Activated CD8-positive, alpha-beta memory T cell treated with anti-CD3 and anti-CD28 coated beads for 1 hour (primary cell): ENCODE measurements at places on chromosomes 4 and X.

DNA sequence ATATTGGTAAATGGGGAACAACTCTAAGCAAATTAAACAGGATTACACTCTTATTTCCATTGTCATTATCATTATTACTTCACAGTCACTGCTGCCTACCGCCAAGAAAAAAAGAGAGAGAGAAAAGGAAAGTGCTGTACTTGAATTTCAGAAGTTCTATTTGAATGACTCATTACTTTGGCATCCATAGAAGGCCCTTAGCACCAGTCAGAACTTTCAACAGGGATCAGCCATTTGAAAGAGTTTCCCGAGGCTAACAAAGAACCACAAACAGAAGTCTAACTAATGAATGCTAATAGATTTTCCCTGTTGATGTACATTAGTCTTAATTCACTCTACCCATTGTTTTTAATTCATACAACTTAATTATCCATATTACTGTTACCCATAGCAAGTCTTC lies 116.3 kb downstream of the SHROOM4 start:
- DNase-seq, result no peak

GRCh38 chr4:182700362-182701160 lies 216.6 kb downstream of the DCTD start:
- DNase-seq, result no peak

- DNase-seq, result no peak
Measured at GRCh38 chr4:53461244-53461643, 83.8 kb downstream of the FIP1L1 start.

DNA sequence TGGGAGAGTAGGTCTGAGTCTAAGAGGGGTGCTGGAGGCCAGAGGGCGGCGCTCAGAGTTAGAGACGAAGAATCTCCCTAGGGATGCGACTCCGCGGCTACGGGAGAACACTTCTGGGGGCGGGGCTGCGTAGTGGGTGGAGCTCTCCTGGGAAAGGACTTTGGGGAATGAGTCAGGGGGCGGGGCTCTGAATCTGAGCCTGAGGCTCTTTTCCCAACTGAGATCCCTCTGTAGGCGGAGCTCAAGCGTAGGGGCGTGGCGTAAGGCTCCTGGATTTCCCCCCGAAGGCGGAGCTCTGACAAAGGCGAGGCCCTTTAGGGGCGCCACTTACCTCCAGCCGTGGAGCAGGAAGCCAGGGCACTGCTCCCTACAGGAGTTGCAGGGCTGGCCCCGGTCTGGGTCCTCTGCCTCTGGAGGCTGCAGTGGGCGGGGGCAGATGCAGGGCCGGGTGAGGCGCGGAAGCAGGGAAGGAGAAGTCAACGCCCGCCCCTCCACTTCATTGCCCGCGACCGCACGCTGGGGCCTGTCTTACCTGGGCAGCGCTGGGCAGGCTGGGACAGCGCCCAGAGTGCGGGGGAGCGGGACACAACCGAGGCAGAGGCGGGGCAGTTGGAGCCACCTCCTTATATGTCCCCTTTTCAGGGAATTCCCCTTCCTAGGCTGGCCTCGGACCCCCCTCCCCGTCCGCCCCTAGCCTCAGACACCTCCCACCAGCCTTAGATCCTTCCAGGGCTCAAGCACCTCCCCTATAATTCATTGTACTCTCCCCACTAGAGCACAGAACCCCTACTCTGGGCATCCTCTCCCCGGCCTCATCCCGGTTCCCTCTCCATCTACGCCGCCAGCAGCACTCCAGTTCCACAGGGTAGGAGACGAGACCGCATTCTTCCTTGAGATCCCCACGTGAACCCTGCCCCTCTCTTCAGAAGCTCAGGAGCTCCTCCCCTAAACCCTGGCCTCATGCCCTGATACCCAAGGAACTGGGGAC lies 1.6 kb downstream of the PRICKLE3 start:
- DNase-seq, result no peak

DNA sequence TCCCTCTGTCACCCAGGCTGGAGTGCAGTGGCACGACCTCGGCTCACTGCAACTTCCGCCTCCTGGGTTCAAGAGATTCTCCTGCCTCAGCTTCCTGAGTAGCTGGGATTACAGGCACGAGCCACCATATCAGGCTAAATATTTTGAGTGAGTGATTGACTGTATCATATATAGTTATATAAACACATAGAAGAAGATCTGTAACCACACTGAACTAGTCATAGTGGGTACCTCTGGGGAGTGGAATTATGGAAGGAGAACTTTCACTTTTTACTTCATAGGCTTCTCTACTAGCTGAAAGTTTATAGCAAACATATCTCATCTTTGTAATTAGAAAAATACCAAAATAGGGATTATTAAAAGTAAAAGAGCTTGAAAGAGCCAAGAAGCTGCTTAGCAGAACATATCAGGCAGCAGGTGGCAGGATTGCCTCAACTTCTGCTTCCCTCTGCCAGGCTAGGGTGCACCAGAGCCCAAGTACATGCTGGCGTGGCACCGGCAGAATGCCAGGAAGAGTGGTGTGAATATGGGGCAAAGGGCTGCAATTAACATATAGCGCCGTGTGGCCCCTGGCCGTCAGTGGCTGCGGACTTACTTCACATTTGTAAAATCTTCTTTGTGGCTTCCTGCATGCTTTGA lies 39.5 kb upstream of the CD40LG start:
- no peak for DNase-seq

DNA sequence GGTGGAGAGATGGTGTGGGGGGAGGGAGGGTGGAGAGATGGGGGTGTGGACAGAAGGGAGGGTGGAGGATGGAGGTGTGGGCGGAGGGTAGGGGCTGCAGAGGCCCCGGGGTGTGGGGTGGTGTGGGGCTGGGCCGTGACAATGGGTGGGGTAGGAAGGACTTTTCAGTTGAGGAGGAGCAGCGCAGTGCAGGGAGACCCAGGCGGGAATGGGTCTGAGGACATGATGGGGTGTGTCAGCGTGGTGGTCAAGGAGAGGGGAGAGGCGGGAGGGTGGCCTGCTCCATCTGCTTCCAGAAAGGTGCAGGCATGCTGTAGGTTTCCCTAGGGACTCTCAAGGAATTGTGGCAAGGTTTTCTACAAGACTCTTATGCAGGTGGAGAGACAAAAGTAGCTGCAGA lies 48.9 kb downstream of the RGS12 start:
- no peak for DNase-seq

DNA sequence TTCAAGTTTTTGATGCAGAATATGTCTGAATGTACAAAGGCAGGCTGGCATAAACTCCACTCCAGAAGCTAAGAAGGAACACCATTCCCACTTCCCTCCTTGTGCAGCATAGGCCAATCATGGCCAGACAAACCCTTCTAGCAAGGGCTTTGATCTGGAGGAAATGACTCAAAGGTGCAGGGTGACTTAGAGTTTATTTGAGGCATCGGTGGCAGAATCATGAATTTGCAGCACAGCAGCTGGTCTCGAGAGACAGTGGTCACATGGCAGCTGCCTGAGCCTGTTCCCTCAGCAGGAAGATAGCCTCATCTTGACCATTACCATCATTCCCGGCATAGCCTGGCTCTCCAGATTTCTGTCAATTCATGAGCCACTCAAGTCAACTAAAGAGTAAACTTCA lies 154.5 kb downstream of the ATP10D start:
- DNase-seq, result no peak

- no peak for DNase-seq
Measured at GRCh38 chr4:139763672-139764071, 98.1 kb downstream of the MGST2 start.

GRCh38 chr4:73869130-73870055 lies at the start of gene CXCL1:
Gene CXCL1 (plus strand): TSS chr4:73869393. CDS start chr4:73869471, 78 bp downstream.
- DNase-seq, result no peak

GRCh38 chr4:54165011-54165410 lies 64.1 kb upstream of the PDGFRA start:
- DNase-seq, result no peak

DNA sequence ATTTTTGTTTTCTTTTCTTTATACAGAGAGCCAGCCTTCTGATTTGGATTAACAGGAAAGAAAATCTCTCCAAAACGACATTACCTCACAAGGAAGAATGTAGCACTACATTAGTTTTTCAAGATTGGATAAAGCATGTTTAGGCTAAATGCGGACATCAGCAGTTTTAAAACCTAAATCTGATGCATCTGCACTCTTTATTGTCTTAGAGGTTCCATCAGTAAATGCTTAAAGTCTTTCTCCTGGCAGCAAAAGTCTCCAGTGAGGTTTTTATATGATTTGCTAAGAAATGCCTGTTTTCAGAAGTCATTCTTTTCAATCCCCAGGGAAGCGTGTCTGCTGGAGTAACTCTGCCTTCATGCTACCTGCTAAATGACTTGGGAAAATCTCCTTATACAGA lies 912.9 kb upstream of the INTU start:
- no peak for DNase-seq

GRCh38 chr4:55255179-55255578 lies 90.9 kb upstream of the SRD5A3 start:
- DNase-seq, result no peak

- no peak for DNase-seq
Measured at GRCh38 chrX:9911487-9911886, 55.7 kb upstream of the CLDN34 start.

GRCh38 chrX:71917621-71918343 lies 7.1 kb downstream of the NHSL2 start:
- DNase-seq, result no peak

DNA sequence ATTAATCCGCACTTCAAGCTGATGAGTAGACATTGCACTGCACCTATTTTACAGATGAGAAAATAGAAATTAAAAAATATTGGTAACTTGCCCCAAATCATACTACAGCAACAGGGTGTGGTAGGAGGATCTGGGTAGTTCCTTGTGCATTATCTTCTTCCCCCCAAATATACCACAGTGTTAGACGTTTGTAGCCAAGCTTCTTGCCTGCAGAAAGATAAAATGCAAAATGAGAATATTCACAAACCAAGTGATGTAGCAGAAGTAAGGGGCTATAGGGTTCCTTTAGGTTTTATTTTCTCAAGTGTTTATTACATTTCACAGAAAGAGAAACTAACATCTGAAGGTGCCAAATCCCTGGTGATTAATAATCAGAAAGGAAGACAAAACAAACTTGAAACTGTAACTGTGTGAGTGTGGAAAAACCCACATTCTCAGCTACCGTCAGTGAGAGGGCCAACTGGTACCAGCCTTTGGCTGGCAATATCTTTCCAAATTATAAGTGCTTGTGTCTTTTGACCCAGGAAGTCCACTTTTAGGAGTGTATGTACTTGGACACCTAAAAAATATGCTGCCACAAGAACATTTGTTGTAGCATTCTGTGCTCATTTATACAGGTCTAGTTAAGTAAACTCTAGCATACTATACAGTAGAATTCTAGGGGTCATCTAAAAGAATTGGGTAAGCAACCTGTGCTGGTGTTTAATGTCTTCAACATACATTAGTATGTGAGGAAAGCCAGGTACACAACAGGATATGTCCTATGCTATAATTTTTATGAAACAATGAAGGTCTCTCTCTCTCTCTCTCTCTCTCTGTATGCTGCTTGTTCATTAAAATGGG lies 6.7 kb upstream of the CD38 start:
- DNase-seq, result no peak

DNA sequence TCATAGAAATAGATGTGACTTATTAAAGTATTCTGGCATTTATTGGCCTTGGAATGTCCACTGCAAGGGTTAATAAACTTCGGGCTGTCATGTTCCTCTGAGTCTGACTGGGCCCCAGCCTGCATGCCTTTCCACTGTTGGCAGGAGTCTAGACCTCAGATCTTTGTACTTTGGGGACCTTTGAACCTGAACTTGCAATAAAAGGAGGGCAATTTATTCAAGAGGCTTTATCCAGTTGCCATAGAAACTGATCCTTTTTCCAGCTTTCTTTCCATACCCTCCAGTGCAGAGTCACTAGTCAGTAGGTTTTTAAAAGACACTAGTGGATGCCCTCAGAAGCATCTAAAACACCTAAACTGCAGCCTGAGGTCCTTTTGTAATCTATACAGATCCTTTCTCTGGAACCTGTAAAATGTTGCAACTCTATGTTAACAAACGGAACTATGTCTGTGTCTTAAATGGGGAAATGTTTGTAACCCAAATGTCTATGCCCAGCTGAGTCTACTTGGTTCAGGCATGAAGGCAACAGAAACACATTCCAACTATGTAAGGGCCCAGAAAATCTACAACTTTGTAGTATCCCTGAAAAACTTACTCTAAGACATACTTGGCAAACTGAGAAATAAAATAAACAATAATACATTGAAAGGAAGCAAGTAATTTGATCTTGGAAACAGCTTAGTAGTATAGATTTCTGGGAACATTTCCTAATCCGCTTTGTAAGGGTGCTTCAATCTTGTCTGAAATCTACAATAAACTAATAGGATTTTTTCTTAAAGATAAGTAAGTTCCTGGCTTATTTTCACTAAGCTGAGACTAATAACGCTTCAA lies 41.5 kb downstream of the SOWAHB start:
- no peak for DNase-seq

GRCh38 chr4:35644591-35644990 lies 599.7 kb downstream of the ARAP2 start:
- no peak for DNase-seq

GRCh38 chr4:183441276-183441675 lies 3.2 kb upstream of the CDKN2AIP start:
- no peak for DNase-seq

DNA sequence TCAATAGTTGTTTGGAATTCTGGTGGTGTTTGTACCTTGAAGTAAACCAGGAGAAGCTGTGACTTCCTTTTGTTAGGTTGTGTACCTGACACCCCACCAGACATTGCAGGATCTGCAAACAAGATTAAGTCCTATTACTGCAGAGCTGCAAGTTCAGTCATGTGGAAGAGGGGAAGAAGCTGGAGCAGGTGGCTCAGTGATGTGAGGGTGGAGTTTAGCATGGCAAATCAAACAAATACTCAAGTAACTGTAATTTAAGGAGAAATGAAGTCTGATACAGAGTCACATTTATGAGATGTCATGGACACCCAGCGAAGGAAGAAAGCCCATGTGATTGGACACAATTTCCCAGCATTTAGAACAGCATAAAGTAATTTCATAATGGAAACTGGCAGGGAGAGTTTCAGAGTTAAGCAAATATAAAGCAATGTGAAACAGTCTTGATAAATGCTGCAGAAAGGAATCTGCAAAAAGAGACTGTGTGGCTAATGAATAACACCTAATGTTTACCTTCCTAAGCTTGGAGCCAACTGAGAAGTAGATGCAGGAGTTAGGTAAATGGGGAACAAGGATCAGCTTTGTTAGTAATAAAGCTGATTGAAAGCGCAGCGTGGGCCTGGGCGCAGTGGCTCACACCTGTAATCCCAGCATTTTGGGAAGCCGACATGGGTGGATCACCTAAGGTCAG lies 249.1 kb downstream of the GBA3 start:
- no peak for DNase-seq

- no peak for DNase-seq
Measured at GRCh38 chr4:101784957-101785356, 5.6 kb upstream of the BANK1 start.

- DNase-seq, result no peak
Measured at GRCh38 chr4:111678479-111678878, 466.8 kb upstream of the FAM241A start.

DNA sequence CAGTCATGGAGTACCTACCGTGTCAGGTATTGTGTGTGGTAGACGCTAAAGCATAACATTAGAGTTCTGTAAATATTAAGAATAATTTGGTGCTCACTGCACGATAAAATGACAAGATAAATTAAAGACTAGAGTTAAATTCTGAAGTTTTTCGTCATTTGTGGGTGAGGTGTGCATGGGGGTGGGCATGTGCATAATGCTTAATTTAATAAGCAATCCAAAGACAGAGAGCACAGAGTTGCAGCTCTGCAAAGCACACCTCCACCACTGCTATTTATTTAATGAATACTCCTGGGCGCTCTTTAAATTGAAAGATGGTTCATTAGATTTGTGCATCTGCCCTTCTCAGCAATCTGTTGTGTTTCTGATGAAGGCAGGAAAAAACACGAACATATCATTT lies 62.6 kb downstream of the GATB start:
- no peak for DNase-seq

GRCh38 chrX:41452565-41453356 lies 5.6 kb downstream of the NYX start:
- no peak for DNase-seq
